ENCODE measurements at places on chromosomes 6 and 20.

GRCh38 chr6:39792540-39793450 lies 619 bp downstream of the DAAM2 start:
- DNase-seq: no peak

GRCh38 chr20:63509088-63509564 lies 10.2 kb upstream of the EEF1A2 start:
- no peak for DNase-seq

GRCh38 chr20:1224205-1224890 lies 1.5 kb upstream of the RAD21L1 start:
- no peak for DNase-seq

GRCh38 chr6:33856031-33856590 lies 52.3 kb upstream of the MLN start:
- DNase-seq: no peak

DNA sequence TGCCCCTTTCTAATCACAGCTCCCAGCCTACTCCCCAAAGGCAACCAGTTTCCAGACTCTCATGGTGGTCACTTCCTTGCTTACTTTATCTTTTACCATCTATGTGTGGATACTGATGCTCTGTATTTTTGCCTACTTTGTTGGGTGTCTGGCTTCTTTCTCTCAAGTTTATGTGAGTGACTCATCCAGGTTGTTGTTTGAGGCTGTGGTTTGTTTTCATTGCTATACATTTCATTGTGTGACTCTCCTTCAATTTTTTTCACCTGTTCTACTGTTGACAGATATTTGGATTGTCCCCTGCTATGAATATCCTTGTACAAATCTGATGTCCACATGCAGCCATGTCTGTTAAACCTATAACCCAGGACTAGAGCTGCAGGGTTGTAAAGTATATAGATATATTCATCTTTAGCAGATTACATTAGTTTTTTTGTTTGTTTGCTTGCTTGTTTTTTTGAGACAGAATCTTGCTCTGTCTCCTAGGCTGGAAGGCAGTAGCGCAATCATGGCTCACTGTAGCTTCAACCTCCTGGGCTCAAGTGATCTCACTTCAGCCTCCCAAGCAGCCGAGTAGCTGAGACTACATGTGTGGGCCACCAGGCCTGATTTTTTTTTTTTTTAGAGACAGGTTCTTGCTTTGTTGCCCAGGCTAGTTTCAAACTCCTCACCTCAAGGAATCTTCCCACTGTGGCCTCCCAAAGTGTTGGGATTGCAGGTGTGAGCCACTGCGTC lies 72.9 kb upstream of the EEF1E1 start:
- DNase-seq: no peak

DNA sequence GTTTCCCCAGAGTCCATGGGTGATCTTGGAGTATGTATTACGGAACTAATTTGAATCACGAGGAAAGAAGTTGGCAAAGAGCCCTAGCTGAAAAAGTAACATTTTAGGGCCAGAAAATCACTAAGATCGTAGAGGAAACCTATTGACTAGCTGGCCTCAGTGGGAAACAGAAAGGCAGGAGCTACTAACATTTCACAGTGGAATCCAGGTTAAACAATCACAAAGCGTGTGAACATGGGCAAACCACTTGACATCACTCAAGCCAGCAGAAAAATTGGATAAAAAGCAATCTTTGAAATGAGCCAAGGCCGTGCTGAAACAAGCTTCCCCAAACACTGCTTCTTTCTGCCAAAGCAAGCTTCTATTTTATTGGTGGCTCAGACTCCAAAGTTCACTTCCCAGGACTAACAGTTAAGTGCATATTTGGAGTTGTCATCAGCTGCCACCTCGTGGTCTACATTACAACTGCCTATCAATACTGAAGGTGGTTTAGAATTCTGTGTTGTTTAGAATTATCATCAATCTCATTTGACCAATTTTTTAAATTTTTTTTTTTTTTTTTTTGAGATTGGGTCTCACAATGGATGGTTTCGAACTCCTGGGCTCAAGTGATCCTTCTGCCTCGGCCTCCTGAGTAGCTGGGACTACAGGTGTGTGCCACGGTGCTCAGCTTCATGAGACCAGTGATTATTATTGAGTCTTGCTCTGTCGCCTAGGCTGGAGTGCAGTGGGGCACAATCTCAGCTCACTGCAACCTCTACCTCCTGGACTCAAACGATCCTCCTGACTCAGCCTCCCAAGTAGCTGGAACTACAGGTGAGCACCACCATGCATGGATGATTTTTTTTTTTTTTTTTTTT lies 10.6 kb downstream of the RPS10 start:
- DNase-seq: peak; percentile 34

DNA sequence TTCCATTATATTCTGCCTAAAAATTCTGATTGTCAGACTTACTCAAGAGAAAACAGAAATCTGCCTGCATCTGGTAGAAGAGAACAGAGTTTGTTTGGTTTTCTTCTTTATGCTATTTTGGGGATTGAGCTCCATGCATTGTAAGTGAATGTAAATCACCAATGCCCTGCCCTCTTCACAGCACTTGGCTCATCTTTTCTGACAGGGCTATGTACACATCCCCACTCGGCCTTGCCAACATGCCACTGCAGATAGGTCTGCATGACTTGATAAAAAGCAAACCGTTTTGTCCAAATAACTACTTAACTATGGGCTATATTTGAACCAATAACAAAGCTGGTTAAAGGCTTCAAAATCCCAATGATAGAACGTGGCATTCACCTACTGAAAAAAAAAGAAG lies 117.7 kb downstream of the IBTK start:
- no peak for DNase-seq

- DNase-seq: no peak
These were observed 137.2 kb downstream of the SLC35F1 start for GRCh38 chr6:118044275-118044674.

- DNase-seq: no peak
These were observed 346.3 kb downstream of the BMP2 start for GRCh38 chr20:7113577-7114466.

GRCh38 chr6:41344876-41345275 lies 9.5 kb downstream of the NCR2 start:
- no peak for DNase-seq

GRCh38 chr6:53984163-53984562 lies 127.1 kb upstream of the MLIP start:
- DNase-seq: no peak

DNA sequence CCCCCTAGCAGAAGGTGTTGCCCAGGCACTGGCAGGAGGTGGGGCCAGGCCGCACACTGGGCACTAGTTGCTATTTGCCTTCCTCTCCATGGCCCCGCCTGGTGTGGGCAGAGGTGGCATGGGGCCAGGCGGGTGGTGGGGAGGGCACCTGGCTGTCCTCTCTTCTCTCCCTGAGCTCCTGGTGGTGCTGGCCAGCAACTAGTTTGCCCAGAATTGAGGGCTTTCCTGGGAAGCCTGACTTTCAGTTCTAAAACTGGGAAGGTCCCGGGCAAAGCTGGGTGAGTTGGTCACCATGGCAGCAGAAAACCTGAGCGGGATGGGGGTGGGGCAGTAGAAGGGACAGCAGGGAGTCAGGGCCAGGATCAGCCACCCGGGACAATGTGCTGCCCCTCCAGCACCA lies 48.2 kb downstream of the RBM38 start:
- no peak for DNase-seq

DNA sequence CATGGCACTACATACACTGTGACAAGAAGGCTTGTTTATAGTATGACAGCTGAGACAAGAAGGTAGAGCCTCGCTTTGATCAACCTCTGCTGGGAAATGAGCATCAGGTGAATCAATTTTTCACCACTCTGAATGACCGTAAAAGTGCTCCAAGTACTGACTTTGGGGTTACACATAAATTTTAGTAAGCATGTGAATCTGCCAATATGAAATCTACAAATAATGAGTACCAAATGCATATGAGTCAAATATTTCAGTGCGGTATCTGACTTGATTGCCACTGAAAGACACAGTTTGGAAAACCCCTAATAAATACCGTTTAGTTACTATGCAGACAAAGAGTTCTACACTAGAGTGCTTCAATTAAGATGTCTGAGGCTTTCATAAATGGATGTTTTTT lies 77.8 kb downstream of the ATG5 start:
- DNase-seq: no peak

GRCh38 chr6:114713690-114714089 lies 370.9 kb upstream of the HS3ST5 start:
- no peak for DNase-seq

- DNase-seq: no peak
These were observed 2.4 kb downstream of the SIGLEC1 start for GRCh38 chr20:3710011-3710466.

DNA sequence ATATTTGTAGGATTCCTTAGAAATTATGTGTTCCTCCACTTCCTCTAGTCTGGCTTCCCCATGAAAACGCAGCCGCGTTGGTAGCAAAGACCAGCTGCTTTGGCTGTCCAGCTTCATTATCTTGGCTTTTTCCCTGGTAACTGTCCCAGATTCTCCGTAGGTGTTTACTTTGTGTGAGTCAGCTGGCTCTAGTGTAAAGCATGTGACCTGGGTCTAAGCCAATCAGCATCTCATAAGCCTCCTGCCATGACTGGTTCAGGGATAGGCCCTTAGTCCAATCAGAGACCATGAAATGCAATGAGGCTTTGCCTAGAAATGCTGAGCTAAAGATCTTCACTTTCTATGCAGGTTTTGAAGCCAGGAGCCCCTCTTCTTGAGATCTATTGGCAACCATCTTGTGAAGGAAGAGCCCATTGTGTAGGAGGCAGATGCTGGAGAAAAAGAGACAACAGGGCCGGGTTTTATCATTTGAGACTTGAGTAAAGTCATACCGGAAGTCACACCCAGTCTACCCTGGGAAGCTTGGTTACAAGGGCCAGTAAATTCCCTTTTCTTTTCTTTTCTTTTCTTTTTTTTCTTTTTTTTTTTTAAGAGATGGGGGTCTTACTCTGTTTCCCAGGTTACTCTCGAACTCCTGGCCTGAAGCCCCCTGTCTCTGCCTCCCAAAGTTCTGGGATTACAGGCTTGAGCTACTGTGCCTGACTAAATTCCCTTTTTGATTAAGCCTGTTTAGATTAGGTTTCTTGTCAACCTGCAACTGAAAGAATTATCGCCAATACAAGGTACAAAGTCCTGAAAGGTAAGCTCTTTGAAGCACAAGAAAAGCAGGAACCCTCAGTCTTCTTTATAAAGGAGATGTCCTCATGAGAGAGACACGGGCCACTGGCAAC lies 256.5 kb upstream of the RREB1 start:
- DNase-seq: no peak

GRCh38 chr6:149147938-149148718 lies 169.4 kb upstream of the TAB2 start:
- DNase-seq: no peak

- DNase-seq: no peak
These were observed 42.0 kb downstream of the EDN1 start for GRCh38 chr6:12331951-12332749.

GRCh38 chr20:62136283-62137091 lies 6.7 kb downstream of the PSMA7 start:
- peak; percentile 76 for DNase-seq

Measured in activated CD4-positive, alpha-beta T cell treated with anti-CD3 and anti-CD28 coated beads, Interleukin-2, amount 50 U/mL, for 1 hour (primary cell).